ENCODE measurements at places on chromosomes 7 and 10. TPM values are rescaled to one million over a fixed set of nuclear protein-coding genes. Genes with fewer than 3 reads are reported as not detected.

TMEM273 gene
- total RNA-seq, result not detected

CFAP69 gene
- total RNA-seq, result 3.2 TPM

COBL gene
- total RNA-seq, result 4.9 TPM

PROSER2 gene
- 34.3 TPM for total RNA-seq

DYDC2 gene
- not detected for total RNA-seq

REPIN1 gene
- 87.7 TPM for total RNA-seq

KCNH2 gene
- total RNA-seq, result 0.51 TPM

CPXM2 gene
- not detected for total RNA-seq
